ENCODE measurements at places on chromosomes 12 and 14. TPM values are rescaled to one million over a fixed set of nuclear protein-coding genes. Genes with fewer than 3 reads are reported as not detected.

BMP4 gene
- total RNA-seq = 76.8 TPM

CLEC2A gene
- not detected for total RNA-seq

DDN gene
- not detected for total RNA-seq

KRT74 gene
- not detected for total RNA-seq

NANOG gene
- not detected for total RNA-seq

BICD1 gene
- 15.1 TPM for total RNA-seq

NOVA1 gene
- not detected for total RNA-seq

TGFB3 gene
- total RNA-seq = 1.8 TPM

EXOC3L4 gene
- not detected for total RNA-seq

DLGAP5 gene
- total RNA-seq = 109 TPM

PTCSC3 gene
- total RNA-seq = not detected

CCDC196 gene
- total RNA-seq = not detected

MMP17 gene
- total RNA-seq = 50.9 TPM

HOXC9 gene
- total RNA-seq = 5.9 TPM

PLEKHD1 gene
- not detected for total RNA-seq

MSI1 gene
- total RNA-seq = not detected

CNPY2 gene
- 102 TPM for total RNA-seq

ACSM4 gene
- not detected for total RNA-seq

ARHGEF40 gene
- 26.0 TPM for total RNA-seq

RFLNA gene
- total RNA-seq = 1.7 TPM

LIN7A gene
- total RNA-seq = under 0.01 TPM

NKX2-1 gene
- total RNA-seq = not detected

OVCH1 gene
- total RNA-seq = not detected

SLC5A8 gene
- not detected for total RNA-seq

TDP1 gene
- total RNA-seq = 48.7 TPM

CABP1 gene
- not detected for total RNA-seq

PGF gene
- 0.36 TPM for total RNA-seq

PLEKHG7 gene
- not detected for total RNA-seq

TSPAN11 gene
- total RNA-seq = 0.48 TPM

Measured in RPMI7951 (cell line).